ENCODE measurements at places on chromosomes 1 and 21.

- no peak for DNase-seq
Measured at GRCh38 chr1:223747838-223748335, 35.5 kb downstream of the CAPN2 start.

DNA sequence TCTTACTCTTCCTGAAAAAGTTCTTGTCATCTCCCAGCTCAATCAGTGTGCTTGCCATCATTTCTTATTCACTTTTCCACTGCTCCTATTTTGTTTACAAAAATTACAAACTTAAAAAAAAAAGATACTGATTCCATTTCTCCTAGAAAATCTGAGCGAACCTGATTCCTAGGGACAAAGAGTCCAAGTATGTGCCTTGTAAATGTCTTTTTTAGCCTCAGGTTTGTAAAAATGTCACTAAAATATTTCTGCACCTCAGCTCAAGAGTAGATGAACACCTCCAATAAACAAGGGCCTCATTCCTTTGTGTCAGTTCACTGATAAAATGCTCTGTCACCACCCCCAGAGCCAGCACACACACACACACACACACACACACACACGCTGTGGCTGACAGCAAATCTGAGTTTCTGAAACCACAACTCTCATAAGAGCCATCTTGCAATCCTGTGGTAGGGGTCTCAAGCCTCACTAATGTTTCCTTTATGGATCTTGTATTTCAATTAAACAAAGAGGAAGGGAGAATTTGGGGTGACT is 299.2 kb downstream of the PBX1 start:
- DNase-seq: no peak

GRCh38 chr1:89971600-89971999 is 23.3 kb upstream of the ZNF326 start:
- DNase-seq: no peak

DNA sequence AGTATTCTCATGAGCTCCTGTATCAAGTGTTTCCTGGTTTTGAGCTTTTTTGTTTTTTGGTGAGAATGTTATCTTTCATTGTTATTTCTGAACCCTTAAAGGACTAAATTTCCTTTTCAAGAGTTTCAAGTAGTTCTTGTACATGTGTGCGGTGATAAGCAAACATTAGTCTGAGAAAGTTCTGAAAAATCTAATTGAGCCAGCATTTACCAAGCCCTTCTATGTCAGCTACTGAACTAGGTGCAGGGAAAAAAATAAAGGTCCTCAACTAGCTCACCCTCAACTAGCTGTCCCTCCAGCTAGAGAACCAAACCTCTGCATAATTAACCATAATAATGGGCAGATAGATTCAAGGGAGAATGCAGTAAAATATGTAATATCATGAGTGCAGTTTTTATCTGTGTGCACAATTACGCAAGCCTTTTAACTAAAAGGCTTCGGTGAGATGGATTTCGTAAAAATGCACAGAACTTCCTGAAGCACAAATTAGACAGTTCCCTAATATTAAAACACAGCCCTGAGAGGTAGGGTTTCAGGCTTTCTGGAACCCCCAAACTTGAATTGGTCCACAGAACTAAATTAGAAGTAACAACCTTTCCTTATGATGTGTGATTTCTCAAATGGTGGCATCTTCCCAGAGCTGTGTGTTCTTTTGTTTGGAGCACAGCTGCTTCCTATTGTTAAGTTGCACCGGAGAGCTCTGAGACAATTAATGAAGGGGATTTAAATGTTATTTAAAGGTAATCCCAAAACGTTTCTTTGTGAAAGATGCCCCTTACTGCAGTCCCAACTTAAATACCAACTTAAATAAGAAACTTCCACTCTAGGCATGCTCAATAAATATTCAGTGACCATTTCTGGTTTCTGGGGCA is 165.8 kb downstream of the NFIA start:
- no peak for DNase-seq

DNA sequence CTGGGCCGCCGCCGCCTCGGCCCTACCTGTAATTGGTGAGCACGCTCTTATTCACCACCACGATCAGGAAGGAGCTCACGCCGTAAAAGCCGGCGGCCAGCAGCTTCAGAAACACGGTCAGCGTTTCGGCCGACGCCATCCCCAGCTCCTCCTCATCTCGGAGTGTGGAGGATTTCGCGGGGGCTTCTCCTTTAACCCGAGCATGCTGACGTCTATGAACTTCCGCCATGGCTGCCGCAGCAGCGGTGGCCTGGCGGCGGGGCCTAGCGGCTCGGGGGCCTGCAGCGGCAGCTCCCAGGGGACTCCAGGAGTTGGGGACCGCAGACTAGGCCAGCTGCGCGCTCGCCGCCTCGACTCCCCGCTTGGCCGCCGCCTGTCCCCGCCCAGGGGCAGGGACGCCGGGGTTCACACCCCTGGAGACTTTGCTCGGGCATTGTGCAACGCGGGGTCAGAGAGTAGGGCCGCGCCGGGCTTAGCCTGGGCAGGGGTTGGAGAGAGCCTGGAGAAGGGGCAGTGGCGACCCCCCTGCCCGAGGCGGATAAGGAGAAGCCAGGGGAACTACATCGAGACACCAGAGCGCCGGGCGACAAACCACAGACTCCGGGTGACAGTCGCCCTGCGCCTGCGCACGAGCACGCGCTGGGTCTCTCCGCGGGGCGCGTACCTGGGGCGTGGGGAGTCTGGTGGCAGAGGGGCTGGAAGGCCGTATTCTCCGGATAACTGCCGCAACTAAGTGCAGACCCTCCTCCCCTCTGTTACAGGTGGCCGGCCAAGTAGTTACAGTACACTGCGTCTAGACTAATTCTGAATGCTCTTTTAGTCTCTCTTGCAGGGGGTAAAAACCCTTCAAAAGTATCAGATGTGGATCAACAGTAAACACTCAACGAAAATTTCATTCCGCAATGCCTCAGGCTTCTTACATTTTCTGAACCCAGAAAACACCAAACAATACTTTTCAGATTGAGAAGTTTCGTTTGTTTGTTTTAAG is at the start of gene SLC35D1:
SLC35D1 (minus strand) TSS at position 364 of the 988 bp plus-strand sequence; CDS start at position 229, 135 bp downstream.
- DNase-seq: peak; percentile 69

Data from stimulated activated CD8-positive, alpha-beta memory T cell treated with anti-CD3 and anti-CD28 coated beads, Interleukin-7, amount 100 ng/mL, for 48 hours (primary cell).